ENCODE measurements at places on chromosomes 5 and 9. TPM values are rescaled to one million over a fixed set of nuclear protein-coding genes. Genes with fewer than 3 reads are reported as not detected.

Gene RETREG1
- polyA plus RNA-seq, result 9.2 TPM

Gene SPINK5
- polyA plus RNA-seq, result 0.27 TPM

Gene CDC25C
- 0.09 TPM for polyA plus RNA-seq

Gene CAAP1
- 7.0 TPM for polyA plus RNA-seq

Data from pancreas (tissue), 10 donors.